ENCODE measurements at places on chromosomes 4 and X.

DNA sequence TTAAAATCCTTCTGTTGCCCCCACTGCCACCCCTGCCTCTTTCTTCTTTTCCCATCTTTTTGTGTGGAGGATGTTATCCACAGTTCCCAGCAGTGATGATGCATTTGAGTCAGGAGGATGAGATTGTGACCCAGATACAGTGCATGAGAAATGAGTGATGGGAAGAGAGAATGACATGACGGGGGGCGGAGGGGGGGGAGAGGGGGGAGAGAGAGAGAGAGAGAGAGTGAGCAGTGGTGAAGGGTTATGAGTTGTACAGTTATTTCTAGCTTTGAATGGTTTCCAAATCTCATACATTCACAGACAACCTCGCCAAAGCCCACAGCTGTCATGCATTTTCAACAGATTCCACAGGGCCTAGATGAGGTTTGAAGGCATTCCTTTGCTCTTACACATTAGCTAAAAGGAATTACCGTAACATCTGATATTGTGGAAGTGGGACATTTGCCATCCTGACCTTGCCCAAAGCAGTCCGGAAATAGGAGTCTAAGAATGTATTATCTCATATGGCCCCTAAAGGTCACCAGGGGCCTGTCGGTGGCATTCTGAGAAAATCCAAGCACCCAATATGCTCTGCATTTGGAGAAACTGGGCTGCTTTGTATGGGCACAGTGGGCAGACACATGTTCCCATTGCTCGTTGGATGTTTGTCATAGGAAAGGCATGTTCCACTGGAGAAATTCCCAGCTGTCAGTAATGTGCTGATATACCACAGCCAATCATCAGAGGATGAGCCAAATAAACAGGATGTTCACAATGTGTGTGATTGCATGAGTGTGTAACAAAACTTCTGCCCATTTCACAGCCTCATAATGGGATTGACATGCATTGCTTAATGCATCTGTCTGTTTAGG is 435.8 kb downstream of the SPRY1 start:
- no peak for DNase-seq

DNA sequence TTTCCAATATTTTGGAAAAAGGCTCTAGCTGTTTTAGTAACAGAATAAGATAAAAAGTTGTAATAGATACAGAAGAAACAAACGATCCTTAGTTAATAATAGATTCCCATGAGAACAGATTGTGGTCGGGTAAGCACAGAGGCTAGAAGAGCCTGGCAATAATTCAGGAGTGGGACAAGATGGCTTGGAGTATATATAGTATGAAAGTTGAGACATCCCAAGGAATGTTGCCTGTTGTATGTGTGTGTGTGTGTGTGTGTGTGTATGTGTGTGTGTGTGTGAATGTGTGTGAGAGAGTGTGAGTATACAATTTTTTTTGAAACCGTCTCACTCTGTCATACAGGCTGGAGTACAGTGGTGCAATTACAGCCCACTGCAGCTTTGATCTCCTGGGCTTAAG is 150.7 kb downstream of the PDGFC start:
- DNase-seq = no peak

- DNase-seq = no peak
Observed at GRCh38 chrX:48474127-48474526, 1.9 kb upstream of the FTSJ1 start.

DNA sequence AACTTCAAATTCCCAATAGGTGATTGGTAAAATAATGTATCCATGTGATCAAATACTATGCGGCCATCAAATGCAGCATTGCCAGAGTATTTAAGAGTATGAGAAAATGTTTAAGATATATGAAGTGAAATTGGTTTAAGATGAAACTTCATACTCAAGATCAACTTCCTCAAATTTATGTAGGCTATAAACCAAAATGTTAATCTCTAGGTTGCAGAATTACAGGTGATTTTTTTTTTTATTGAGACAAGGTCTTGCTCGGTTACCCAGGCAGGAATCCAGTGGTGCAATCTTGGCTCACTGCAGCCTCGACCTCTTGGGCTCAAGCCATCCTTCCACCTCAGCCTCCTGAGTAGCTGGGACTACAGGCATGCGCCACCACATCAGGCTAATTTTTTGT is 25.3 kb downstream of the ACSL4 start:
- no peak for DNase-seq

GRCh38 chr4:10289538-10289906 is 167.7 kb downstream of the ZNF518B start:
- no peak for DNase-seq

DNA sequence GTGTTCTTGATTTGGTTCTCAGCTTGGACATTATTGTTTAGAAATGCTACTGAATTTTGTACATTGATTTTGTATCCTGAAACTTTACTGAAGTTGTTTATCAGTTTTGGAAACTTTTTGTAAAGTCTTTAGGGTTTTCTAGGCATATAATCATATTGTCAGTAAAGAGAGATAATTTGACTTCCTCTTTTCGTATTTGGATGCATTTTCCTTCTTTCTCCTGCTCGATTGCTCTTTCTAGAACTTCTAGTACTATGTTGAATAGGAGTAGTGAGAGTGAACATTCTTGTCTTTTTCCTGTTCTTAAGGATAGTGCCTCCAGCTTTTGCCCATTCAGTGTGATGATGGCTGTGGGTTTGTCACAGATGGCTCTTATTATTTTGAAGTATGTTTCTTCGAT is 24.1 kb downstream of the TMPRSS11A start:
- no peak for DNase-seq

GRCh38 chr4:101230801-101231426 is 116.4 kb downstream of the PPP3CA start:
- no peak for DNase-seq

DNA sequence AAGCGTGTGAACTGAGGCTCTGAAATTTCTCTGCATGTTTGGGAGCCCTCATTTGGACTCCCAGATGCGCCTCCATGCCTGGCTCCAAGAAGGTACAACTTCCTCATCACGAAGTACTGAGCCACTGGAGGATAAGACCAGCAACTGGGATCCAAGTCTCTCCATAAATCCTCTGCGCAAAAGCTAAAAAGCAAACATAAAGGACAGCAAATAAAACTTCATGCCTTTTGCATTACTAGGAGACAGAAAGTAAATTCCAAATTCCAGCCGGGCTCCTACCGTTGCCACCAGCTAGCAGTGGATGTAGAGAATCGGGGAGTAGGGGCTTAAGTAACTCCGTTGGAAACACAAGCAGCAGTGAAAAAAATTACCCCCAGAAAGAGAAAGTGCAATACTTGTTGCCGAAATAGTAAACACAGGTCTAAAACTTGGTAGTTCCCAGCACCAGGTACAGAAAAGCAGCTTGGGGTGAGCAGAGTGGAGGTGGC is 477.1 kb upstream of the TENM3 start:
- DNase-seq = no peak

DNA sequence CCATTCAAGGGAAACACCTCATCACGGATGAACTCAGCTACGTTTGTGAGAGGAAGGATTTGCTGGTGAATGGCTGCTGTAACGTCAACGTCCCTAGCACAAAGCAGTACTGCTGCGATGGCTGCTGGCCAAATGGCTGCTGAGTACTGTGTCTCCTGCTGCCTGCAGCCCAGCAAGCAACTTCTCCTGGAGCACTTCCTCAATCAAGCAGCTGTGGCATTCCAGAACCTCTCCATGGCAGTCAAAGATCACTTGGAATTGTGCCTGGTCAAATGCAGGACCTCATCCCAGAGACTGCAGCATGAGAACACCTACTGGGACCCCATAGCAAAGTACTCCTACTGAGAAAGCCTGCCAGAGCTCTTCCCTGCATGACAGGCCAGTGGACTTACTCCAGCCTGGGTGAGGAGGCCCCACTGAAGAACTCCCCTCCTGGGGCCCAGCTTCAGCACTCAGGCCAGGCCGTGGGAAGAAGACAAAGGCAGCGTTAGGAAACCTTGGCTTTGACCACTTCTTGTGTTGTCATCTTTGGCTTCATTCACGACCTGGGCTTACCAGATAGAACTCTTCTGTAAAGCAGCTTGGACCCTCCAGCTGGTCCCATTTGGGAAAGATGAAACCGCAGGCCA is 244.3 kb downstream of the RBMX2 start:
- DNase-seq = no peak

- DNase-seq = no peak
Observed at GRCh38 chr4:11424000-11424399, 4.7 kb downstream of the HS3ST1 start.

GRCh38 chr4:4480685-4481398 is 61.0 kb downstream of the STX18 start:
- no peak for DNase-seq

- no peak for DNase-seq
Observed at GRCh38 chr4:114780205-114780604, 181.6 kb downstream of the UGT8 start.

GRCh38 chr4:56653461-56654237 is 27.4 kb downstream of the HOPX start:
- peak; percentile 83 for DNase-seq

DNA sequence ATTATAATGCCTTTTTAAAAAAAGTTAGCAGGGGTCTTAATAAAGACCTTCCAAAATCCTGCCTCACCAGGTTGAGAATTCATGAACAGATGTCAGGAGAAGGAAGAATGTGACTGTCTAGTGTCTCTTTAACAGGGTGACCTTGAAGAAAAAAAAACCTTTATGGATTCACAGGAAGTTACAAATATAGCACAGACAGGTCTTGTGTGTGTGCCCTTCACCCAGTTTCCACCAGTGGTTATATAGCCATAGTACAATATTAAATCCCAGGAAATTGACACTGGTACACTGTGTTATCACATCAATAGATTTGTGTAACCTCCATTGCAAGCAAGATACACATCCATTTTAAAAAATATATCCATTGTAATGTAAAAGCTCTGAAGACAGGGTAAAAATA is 43.7 kb downstream of the HADH start:
- no peak for DNase-seq

DNA sequence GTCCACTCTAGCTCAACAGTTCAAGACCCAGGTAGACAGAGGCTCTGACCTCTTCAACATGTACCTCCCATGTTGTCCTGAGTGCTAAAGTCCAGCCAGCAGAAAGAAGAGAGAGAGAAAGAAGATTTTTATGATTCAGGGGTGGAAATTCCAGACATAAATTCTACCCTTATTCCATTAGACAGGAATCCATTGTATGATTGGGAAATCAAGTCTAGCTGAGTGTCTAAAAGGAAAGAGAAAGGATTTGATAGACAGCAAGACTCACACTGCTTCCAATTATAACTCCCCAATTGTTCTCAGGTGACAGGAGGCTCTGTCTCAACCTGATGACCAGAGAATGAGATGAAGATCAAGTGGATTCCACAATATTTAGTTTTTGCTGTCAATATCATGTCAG is 27.9 kb upstream of the PGM2 start:
- DNase-seq = no peak

- no peak for DNase-seq
Observed at GRCh38 chr4:137394018-137394417, 138.3 kb downstream of the PCDH18 start.

DNA sequence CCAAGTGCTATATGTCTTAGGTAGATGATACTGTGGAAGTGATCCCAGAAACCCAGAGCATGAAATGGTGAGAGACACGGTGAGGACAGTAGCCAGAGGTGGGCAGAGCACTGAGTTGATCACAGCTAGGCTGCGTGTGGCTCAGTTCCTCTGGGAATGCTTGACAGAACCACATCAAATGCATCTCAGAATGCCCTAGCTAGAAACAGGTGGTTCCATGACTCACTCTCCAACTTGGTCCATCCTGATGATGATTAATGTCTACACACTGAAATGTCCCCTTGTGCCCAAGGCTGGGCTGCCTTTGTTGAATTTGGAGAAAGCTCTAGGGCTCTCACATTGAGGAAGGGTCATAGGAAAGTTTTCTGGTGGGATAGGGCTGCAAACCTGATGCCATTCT is 113.6 kb downstream of the ZNF518B start:
- DNase-seq = no peak

DNA sequence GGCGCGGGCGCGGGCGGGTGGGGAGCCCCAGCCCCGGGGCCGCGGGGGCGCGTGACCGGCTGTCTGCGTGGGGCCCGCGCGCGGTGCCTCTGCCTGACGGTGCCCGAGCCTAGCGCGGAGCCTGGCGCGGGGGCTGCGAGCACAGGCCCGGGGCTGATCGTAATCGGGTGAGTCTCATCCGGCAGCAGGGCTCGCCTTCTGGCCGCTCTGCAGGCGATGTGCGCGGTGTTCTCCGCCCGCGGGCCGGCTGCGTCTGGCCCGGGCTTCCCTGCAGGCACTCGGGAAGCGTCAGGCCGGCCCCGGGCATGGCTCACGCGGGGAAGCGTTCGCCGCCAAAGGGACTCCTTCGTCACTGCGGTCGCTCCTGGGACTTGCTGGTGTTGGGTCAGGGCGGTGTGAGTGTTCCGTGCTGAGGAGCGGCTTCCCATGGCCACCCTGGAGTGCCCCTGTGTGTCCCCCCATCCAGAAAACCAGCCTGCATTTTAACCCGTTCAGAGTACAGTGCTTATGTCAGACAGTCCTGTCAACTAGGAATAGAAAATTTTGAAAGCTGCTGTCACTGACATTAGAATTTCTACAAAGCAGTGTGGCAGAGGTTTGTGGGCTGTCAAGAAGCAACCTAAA is 40.6 kb downstream of the FAM149A start:
- DNase-seq = no peak

DNA sequence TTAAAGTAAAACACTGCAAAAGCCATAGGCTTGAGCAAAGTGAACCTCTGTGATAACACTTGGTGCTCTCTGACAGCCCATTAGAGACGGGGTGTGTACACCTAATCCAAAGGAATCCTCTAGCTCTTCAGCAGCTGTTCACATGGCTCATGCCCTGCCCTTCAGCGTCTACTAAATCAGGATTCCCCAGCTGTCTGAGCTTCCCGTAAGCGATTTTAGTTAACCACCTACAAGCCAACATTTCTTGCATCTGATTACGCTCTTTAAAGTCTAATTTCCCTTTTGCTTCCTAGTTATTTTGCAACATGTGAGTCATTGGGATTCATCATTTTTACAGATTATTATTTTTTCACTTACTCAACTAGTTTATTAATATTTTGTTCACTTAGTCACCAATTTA is 6.5 kb downstream of the DMD start:
- no peak for DNase-seq

DNA sequence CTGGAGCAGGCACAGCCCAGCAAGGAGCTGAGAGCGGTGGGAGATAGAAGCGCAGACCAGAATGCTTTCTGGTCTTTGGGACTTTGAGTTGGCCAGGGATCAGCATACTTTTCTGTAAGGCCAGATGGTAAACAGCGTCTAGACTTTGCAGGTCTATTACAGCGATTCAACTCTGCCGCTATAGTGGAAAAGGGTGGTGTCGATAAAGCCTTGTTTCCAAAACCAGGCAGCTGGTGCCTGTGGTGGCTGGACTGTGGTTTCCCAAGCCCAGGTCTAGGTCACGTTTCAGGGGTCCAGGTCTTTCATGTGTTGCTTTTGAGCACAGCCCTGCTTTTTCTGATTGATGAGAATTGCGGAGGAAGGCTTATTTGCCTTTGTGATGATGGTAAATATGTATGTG is 40.1 kb downstream of the HTT-AS start:
- DNase-seq = no peak

GRCh38 chrX:117038918-117039440 is 576.2 kb upstream of the CT83 start:
- no peak for DNase-seq

- no peak for DNase-seq
Observed at GRCh38 chr4:23333556-23333945, 556.3 kb downstream of the PPARGC1A start.

All from KG1 (cell line).